ENCODE measurements at places on chromosomes 16 and 17.

DNA sequence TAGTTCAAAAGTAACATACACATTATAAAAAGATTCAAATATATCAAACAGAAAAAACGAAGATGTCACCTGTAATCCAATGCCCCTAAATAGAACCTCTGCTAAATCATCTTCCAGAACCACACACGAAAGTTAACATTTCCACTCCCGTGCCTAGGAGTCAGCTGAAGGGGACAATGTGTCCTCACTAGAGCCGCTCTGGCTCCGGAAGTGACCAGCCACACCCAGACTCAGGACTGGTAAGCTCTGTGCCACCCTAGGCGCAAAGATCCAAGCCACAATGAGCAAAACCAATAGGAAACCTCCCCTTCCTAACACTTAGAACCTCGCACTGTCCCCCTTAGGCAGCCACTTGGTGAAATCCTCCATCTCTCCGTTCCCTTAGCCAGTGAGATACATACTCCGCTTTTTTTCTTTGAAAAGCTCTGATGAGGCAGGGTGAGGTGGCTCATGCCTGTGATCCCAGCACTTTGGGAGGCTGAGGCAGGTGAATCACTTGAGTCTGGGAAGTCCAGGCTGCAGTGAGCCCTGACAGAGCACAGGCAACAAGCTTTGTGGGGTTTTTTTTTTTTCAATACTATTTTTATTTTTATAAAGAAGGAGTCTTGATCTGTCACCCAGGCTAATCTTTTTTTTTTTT, 11.8 kb downstream of the CTRB1 start:
- no peak for DNase-seq

- DNase-seq: no peak
Observed at GRCh38 chr16:64450177-64450576, 671.7 kb downstream of the CDH11 start.

DNA sequence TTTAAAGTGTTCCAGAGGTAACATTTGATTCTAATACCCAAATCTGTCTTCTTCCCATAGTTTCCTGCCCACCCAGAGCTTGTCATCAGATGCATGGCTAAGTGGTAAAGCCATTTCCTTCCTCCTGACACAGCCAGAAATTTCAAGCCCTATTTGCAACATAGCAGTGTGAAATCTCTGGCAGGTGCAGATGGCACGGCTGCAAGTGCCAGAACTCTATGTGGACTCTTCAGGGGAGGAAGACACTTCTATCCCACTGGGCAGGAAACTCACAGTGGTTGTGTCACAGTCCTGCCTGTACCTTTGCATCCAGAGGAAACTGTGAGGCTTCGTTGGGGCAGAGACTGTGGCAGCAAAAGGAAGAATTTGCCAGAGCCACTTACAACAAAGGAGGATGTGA, 13.2 kb downstream of the DYNLRB2 start:
- DNase-seq: no peak

GRCh38 chr17:3959295-3959899, 4.8 kb downstream of the ATP2A3 start:
- DNase-seq: peak; percentile 87

DNA sequence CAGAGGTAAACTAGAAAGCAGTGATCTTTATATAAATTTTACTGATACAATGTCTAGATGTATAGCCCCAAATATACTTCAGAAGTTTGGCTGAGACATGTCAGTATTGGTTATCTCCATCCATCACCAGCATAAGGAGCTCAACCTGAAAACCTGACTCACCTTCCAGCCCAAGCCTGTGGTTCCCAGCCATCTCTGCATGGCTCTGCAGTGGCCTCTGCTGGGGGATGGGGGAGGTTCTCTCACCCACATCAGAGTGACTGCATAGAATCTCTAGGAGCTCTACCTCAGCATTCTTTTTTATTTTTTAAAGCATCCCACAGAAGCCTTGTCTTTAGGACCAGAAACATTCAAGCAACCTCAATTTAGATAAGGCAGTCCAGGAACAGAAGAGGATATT, 27.3 kb downstream of the USP7 start:
- DNase-seq: no peak

GRCh38 chr17:70644096-70644495, 474.8 kb downstream of the KCNJ2 start:
- no peak for DNase-seq

DNA sequence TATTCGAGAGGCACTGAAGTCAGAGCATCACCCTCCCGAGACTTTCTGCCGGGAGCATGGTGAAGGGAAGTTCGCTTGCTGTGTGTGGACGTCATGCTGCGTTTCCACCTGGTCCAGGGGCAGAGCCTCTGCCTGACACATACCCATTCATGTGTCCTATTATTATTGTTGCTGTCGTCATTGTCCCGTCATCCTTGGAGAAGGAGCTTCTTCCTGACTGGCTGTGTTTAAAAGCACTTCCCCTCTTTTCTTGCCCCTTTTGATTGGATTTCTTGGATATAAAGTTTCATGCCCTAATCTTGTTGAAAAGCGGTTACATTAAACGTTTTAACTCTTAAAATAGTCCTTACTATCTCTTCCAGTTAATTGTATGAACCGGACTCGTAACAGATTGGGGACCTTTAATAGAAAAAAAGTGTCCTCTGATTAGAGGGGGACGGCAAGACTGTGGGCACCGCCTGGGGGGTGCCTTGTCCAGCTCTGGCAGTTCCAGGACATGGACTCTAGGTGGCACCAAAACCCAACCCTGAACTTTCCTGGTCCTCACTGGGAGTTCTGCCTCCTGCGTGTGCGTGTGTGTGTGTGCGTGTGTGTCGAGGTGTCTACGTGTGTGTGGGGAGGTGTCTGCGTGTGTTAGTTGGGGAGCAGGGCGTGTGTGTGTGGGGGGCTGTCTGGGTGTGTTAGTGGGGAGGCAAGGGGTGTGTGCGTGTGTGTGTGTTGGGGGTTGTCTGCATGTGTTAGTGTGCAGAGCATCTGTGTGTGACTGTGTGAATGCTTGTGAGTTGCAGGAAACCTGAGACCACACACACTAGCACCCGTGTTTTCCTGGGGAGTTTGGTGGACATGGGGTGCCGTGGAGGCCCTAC, 133.3 kb upstream of the CIBAR2 start:
- peak; percentile 34 for DNase-seq

GRCh38 chr17:63609816-63610573, 9.3 kb downstream of the TACO1 start:
- DNase-seq: no peak

GRCh38 chr16:68790130-68790761, 53.1 kb upstream of the TANGO6 start:
- DNase-seq: no peak

GRCh38 chr17:34713687-34714086, 134.3 kb downstream of the TMEM132E start:
- DNase-seq: no peak

DNA sequence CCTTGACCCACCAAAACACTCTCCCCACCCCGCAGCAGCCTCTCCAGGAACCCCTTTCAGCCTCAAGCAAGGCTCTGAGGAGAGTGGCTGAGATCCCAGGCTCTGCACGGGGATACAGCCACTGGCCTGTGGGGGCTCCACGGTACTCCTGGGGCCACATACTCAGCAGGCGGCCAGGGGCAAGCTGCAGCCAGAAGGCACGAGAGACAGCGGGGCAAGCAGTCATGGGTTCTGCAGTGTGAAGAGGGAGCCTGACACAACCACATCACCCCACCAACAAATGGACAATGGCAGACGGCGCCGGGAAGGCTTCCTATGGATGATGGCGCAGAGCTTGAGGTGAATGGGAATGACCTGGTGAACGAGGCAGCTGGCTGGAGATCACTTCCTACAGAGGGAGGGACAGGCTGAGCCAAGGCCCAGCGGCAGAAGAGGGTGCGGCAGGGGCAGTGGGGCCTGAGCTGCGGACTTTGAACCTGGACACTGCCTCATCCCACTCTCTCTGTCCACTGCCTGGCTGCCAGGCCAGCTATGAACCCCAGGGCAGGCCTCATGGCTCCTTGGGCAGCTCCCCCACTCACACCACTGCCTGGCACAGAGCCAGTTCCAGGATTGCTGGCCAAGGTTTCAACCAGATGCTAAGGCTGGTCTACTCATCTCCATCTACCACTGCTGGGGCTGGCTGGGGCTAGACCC, 10.8 kb upstream of the BCAR1 start:
- DNase-seq: no peak

GRCh38 chr16:1013593-1013900, 32.0 kb downstream of the SOX8 start:
- no peak for DNase-seq

DNA sequence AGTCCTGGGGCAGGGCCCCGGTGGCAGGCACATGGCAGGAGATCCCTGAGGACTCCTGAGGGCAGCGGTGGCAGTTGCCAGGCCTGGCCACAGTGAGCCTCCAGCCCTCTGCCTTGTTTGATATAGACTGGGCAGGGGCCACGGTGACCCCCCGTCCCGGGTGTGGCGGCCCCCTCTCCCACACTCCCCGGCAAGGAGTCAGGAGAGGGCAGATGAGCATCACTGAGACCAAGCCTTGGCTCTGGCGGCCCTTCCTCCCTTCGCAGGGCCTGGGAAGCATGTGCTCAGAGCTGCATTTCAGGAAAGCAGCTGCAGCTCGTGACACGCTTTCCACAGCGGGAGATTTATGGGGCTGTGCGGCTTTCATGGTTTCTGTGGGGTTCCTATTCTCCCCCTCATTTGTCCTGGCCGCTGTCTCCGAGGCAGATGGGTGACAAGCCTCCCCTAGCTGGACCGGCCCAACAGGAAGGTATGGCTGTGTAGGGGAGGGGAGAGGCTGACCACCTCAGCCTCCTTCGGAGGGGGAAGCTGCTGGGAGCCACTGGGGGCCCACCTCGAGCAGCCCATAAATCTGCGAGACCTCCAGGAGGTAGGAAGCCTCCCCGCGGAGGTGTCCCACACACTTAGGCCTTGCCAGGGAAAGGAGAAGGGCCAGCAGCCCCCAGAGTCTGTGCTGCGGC, 211.4 kb downstream of the NTN1 start:
- DNase-seq: no peak

- DNase-seq: no peak
Observed at GRCh38 chr17:43094129-43094835, 30.9 kb downstream of the BRCA1 start.

GRCh38 chr17:43982171-43982570, 22.3 kb upstream of the NAGS start:
- no peak for DNase-seq
